ENCODE measurements at places on chromosomes 5 and 9.

GRCh38 chr5:124079062-124079461 lies 567.1 kb downstream of the CSNK1G3 start:
- DNase-seq = no peak

DNA sequence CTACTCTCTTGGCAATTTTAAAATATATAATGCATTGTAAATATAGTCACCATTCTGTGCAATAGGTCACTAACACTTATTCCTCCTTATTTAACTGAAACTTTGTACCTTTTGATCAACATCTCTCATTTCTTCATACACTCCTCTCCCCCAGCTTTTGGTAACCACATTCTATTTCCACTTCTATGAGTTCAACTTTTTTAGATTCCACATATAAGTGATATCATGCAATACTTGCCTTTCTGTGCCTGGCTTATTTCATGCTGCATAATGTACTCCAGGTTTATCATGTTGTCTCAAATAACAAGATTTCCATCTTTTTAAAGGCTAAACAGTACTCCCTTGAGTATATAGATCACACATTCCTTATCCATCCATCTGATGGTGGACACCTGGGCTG lies 188.8 kb downstream of the NXNL2 start:
- DNase-seq = no peak

GRCh38 chr5:78486218-78486617 lies 125.8 kb downstream of the SCAMP1 start:
- no peak for DNase-seq

GRCh38 chr5:122077366-122078115 lies 518 bp downstream of the LOX start:
- no peak for DNase-seq

- DNase-seq = no peak
Observed at GRCh38 chr5:129658801-129659200, 89.1 kb upstream of the MINAR2 start.

- DNase-seq = no peak
Observed at GRCh38 chr5:61279725-61280124, 52.3 kb upstream of the ZSWIM6 start.

- no peak for DNase-seq
Observed at GRCh38 chr5:96652769-96653454, 9.3 kb upstream of the CAST start.

- DNase-seq = no peak
Observed at GRCh38 chr5:131223751-131224386, 40.0 kb upstream of the CDC42SE2 start.

DNA sequence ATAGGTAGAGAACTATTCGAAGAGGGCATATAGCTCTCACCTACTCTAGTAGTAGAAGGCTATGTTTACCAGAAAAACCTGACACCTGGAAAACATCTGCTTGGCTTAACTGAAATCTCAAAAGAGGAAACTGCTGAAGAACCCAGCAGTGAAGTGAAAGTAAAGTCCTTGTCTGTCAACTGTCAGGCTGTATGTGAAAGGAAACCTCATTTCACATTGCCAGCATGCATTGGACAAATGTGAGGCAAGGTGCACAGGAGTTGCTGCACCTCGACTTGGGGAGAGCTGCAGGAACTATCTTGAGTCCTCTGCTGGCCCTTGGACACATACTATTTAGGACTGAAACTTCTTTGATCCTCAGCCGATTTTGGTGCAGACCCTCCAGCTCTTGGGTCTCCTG lies 53.3 kb downstream of the NREP start:
- no peak for DNase-seq

DNA sequence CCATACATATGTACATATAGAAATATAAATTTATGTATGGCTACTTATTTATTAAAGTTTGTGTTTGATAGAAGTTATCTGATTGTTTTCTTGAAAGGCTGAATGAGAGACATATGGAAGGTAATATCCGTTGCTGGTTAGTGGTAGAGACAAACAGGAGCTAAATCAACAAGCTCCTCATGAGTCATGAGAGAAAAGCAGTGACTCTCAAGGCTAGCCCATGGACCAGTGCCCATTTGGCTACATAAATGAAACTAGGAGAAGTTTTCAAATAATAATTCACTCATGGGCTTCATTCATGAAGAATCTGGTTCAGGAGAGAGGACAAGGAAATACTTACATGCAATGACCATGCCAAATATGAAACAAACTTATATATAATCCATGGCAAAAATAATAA lies 504.5 kb upstream of the ITGA1 start:
- DNase-seq = no peak

DNA sequence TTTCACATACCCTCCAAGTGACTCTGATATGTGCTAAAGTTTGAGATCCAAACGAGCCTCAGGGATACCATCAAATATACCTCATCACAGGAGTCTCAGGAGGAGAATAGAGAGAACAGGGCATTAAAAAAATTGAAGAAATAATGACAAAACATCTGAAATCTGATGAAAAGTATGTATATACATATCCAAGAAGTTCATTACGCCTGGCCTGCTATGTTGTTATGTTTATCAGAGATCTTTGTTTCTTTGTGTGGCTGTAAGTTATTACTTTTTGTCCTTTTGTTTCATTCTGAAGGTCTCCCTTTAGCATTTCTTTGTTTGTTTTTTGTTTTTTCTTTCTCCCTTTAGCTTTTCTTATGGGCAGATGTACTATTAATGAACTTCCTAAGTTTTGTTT lies 2.5 kb upstream of the CCL19 start:
- DNase-seq = no peak

GRCh38 chr9:113298311-113298710 lies 4.9 kb downstream of the RNF183 start:
- no peak for DNase-seq

- DNase-seq = no peak
Observed at GRCh38 chr5:50823568-50823967, 157.1 kb downstream of the PARP8 start.

DNA sequence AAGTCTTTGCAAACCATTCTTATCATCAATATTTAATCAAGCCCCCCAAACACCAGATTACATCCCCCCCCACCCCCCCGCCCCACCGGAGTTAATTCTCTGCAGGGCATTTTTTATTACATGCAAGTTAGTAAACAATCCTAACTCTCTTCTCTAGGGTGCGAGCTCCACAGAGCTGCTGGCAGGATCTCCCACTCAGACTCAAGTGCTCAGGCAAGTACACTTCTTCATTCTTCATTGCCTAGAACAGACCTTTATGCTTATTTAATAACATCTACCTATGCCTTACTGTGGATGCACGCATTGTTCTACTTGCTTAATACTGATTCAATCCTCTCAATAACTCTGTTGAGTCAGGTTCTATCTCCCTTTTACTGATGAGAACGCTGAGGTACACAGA lies 9.9 kb downstream of the SAXO1 start:
- no peak for DNase-seq

DNA sequence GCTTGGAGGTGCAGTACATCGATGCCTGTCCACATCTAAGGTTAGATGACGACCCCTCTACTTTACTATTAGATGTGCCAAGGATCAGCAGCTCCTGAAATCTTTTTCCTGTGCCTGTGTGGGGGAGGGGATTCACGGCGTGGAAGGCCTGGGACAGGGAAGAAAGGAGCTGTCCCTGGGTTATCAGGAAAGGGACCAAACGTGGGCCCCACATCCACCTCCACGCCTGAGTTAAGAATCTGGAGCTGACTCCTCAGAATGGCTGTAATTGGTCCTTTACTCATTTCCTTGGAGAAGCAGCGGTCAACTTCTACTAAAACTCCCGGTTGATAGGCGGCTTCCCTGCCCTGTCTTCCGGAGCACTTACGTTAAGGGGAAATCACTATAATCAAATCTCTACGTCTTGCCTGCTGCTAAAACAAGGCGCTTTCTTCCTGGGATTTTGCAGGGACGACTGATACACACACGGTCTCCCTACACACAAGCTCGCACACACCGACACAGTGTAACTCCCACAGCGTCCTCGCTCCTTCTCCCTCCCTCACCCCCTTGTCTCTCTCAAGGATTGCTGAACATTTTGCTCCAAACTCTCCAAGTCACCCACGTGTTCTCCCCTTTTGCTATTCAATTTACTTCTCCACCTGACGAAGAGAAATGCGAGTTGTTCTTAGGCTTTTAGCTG lies 1.4 kb downstream of the PDE4D start:
- no peak for DNase-seq

Data from activated effector memory CD4-positive, alpha-beta T cell treated with anti-CD3 and anti-CD28 coated beads, Interleukin-2, amount 50 U/mL, for 16 hours (primary cell).